ENCODE measurements at places on chromosomes 3 and 15.
A peak's percentile ranks its signal among the peaks of the same experiment; 100 is the strongest.

- no peak for DNase-seq
Observed at GRCh38 chr3:115187149-115187757, 40.2 kb upstream of the ZBTB20 start.

- no peak for DNase-seq
Observed at GRCh38 chr3:175606650-175607318, 747.6 kb downstream of the NAALADL2 start.

- no peak for DNase-seq
Observed at GRCh38 chr3:52769786-52770455, 819 bp downstream of the NEK4 start.

DNA sequence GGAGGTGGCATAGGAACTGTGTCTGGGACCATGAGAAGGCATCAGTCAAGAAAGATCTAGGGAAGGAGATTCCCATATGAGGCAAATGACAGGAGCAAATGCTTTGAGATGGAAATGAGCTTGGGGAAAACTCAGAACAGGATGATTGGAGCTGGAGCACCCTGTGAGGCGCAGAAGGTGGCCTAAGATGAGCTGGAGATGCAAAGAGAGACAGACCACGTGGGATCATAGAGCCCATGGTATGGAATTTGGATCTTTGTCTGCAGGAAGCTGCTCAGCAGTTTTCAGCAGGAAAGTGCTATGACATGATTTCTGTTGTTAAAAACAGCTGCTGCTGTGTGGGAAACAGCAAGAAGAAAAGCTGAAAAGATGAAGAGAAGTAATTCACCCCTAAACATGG lies 310.6 kb downstream of the MAGI1 start:
- DNase-seq = no peak

- no peak for DNase-seq
Observed at GRCh38 chr3:182469086-182469485, 324.2 kb upstream of the ATP11B start.

DNA sequence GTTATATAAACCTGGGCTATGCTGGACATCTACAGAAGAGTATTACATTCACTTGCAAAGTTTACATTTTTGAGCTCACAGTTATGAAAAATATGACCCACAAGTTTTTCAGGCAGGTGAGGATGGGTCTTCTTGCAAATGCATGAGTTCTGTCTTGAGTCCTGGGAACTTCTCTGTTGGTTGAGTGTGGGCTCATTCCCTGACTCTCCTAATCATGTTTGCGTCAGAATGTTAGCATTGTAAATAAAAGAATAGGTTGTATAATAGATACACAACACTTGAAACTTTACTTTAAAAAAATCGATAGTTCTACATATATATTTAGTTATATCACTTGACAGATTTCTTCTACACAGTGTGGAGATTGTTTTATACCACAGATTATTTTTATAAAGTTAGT lies 7.2 kb upstream of the EXOG start:
- DNase-seq = no peak

- DNase-seq = no peak
Observed at GRCh38 chr15:70166506-70167087, 68.9 kb upstream of the TLE3 start.

DNA sequence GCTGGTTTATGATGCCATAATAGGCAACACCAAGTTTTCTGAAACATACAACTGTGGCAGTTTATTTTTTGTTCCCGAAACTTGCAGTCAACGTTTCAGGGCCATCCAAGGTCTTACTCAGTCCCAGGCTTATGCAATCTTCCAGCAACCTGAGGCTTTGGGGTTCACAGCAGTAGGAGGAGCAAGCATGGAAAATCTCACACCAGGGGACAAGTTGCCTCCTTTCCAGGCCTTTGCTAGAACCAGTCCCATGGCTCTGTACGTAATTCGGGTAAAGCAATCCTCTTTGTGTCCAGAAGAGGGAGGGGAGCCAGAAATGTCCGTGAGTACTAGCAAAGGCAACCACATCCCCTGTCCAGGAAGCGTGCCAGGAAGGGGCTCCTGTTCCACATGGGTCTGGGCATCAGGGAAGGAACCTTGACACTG lies 4.7 kb upstream of the FAM240A start:
- no peak for DNase-seq

DNA sequence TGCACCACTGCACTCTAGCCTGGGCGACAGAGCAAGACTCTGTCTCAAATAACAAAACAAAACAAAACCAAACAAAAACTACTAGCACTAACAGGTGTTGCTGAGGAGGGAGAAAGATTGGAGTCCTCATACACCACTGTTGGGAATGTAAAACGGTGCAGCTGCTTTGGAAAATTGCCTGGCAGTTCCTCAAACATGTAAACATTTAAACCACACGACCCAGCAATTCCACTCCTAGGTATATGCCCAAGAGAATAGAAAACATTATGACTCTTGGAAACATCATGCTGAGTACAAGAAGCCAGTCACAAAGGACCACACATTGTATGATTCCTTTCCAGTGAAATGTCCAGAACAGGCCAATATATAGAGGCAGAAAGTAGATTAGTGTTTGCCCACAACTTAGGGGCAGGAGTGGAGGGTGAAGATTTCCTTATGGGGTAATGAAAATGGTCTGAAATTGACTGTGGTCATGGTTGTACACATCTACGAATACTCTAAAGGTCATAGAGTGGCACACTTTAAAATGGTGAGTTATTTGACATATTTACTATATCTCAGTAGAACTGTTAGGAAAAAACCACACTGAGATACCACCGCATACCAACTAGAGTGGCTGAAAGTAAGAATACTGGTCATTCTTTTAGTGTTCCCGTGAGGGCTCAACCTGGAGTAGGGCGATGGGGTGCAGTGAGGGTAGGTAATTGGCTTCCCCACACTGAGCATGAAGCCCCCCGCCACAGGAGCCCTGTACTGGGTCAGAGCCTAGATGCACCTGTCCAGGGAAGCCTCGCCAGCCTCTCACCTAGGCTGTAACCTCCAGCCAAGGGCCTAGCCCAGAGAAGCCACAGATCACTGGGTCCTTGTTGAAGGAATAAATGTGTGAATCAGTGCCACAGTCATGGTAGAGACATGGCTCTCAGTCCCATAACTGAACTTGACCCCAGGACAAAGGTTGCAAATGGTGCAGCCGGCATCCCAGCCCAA lies 131.1 kb downstream of the NUP210 start:
- DNase-seq = no peak

DNA sequence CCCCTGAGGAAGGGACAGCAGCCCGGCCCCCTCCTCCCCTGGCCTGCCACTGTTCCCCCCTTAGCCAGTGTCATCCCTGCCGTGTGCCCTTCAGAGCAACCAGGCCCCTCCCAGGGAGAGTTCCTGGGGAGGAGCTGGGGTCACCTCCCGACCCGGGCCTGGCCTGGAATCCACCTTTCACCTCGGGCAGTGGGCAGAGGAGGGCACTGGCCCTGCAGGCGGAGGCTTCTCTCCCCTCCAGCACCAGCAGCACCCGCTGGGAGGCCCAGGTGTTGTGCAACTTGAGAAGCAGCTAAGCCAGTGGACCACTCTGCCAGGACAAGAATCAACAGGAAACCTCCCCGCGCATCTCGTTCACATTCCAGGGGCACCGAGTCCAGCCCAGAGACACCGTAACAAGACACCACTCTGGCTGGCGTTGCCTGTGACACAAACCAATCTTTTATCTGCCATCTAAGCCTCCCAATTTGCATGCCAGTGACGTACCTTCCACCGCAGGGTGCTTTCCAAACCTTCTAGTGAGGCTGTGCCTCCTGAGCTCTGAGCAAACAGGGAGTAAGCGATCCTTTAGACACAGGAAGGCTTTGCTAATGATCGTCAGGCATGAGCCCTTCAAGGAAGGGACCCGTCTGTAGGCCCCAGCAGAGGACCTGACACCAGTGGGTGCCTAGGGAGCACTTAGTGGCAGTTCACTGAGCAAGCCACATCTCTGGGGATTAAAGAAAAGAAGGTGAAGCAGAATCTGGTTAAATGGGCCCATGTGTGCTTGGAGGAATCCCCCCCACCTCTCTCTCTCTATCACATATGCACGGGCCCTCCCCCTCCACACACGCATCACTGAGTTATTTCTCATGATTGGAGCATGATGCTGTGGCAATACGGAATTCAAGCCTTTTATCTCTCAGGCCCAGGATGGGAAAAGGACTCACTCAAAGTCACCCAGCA lies 98.9 kb upstream of the TLE3 start:
- no peak for DNase-seq

GRCh38 chr15:55248895-55249294 lies 40.7 kb downstream of the RAB27A start:
- no peak for DNase-seq

- no peak for DNase-seq
Observed at GRCh38 chr15:78216276-78217104, 17.9 kb downstream of the ACSBG1 start.

GRCh38 chr15:68489421-68489820 lies 57.5 kb upstream of the ITGA11 start:
- no peak for DNase-seq

GRCh38 chr15:72464251-72464650 lies 9.9 kb upstream of the ARIH1 start:
- no peak for DNase-seq

DNA sequence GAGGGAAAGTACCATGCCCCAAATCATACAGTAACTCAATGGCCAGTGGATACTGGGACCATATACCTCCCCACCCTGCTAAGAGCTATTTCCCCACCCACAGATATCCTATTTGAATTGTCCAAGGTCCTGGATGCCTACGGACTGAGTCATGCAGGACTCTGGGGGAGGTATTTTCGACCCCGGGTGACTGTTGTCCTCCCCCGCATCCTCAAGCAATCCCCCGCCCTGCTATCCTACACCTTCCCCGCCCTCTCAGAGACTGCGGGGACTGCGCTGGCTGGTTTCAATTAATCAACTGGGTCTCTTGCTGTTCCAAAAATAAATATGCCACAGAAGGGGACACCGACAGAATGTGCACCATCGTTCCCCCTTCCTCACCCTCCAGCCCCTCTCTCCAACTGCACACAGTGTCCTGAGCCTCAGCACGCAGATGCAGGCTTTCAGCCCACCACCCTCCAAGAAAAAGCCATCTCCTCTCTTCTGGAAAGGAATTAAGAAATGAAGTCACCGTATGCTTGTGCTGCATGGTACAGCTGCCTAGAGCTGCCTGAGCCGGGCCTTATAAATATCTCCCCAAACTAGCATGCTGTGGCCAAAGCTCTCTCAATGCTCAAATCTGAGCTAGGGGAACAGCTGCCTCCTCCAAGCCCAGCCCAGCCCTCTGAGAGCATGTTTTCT lies 8.1 kb downstream of the CAV3 start:
- DNase-seq = peak; percentile 75

Measured in fibroblast of skin of left quadriceps (primary cell).